ENCODE measurements at places on chromosomes 7 and 10.

DNA sequence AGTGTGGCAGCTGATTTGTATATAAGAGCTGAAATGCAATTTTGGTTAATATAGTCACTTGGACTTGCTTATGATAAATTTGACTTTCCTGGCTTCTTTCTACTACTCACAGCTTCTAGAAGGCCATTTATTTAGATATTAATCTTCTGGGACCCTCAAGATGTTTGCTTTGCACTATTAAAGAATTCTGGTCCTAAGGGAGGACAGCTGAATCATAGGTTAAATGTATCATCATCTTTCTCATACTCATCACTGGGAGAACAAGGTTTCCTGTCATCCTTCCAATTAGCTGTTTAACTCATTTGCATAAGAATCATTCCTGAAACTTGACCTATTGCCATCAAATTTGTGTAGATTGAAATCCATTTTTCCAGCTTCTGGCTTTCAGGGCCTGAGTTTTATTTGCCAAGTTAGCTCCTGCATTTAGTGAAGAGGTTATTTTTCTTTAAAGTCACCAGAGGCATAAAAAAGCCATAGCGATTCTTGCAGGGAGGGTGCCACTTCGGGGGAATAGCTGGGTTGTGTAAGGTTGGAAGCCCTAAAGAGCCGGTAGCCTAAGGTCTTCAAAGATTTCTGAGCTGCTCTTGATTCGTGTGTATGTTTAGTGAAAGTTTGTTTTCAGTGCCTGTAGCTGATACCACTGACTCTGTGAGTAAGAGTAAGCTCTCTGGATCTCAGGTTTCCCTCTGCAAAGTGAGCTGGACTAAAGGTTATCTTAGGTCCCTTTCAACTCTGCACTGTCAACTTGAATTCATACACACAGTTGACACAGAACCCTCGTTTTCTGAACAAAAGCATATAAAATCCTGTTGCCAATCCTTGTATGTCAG, 4.3 kb downstream of the MAP3K8 start:
- no peak for DNase-seq

DNA sequence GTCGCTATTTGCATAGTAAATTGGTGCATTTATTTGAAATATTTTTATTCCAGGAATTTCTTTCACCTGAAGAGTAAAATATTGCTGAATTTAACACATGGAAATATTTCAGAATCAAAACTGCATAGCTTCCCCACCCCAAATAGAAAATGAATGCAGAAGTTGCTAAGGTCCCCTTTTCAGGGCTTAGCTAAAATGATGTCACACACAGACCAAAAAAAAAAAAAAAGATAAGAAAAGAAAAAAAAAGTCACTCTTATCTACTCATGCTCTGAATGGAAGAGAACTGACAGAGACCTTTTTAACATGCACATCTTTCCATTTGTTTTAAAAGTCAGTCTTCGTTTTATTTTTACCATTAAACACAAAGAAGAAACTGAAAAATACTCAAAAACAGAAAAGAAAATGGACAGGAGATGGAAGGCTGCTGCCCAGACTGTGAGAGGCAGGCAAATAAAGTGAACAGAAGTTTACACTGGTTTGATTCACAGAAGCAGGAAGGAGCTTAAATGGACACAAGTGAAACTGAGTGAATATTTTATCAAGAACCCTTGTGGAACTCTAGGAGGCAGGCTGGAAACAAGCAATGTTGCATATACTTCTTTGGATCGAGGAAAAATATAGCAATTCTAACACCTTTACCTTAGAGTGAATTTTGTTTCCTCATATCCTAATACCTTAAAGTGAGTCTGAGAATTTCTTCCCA, 32.0 kb downstream of the PSMC2 start:
- DNase-seq, result no peak

DNA sequence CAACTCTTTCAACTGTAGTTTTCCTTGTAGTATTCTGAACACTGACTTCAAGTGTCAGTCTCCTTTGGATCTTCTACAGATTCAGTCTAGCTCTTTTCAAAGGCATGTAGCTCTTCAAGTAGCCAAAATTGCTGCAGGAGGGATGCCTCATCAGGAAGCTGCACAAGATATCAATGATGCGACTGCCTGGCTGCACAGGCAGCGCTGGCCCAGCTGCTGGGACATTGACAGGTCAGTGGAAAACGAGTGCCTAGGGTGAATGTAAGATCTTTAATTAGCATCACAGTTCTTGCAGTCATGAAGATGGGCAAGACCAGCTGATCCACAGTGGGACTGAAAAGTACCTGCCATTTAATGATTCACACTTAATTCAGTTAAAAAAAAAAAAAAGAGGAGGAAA, 167.6 kb downstream of the ANK3 start:
- no peak for DNase-seq

- no peak for DNase-seq
Observed at GRCh38 chr7:141295367-141295895, 221.6 kb downstream of the TMEM178B start.

DNA sequence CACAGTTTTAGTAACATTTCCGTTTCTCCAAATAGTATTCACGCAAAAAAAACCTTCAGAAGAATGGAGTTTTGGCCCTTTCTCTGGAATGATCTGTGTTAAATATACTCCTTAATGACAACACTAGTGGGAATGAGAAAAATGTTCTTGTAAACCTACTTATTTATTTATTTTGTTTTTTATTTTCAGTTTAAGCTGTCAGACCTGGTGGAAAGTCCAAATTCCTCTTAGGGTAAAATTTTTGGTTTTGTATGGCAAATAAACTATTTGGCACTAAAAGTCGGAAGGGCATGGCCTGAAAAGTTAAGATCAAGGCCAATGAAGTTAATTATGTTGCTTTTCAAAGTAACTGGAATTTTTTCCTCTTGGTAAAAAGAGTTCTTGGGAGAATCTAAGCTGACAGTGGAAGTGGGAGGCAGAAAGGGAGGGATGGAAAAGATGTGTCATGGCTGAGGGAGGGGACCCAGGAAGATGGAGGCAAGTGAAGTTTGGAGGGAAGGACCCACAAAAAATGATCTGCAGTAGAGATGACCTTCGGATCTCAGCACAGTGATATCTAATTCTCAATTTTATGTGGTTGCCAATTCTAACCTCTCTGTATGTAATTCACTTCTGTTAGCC, 33.5 kb upstream of the VPS41 start:
- DNase-seq, result no peak

GRCh38 chr10:7672341-7673134, 5.8 kb upstream of the ITIH5 start:
- DNase-seq, result no peak

DNA sequence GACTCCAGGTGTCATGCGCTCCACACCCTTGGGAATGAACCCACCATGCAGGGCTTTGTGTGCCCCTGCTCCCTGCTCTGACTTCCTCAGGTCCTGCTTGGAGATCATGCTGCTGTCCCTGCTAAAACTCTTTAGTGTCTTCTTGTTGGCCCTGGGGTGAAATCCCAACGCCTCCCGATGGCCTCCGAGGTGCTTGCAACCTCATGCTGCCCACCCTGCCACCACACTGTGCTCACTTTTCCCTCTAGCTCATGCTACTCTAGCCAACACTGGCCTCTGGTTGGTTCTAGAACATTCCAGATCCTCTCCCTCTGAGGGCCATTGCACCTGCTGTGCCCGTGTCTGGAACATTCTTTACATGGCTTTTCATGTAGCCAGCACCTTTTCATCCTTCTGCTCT, 227.7 kb downstream of the ADAM12 start:
- no peak for DNase-seq

GRCh38 chr7:556291-556826, 36.7 kb upstream of the PDGFA start:
- DNase-seq, result no peak

DNA sequence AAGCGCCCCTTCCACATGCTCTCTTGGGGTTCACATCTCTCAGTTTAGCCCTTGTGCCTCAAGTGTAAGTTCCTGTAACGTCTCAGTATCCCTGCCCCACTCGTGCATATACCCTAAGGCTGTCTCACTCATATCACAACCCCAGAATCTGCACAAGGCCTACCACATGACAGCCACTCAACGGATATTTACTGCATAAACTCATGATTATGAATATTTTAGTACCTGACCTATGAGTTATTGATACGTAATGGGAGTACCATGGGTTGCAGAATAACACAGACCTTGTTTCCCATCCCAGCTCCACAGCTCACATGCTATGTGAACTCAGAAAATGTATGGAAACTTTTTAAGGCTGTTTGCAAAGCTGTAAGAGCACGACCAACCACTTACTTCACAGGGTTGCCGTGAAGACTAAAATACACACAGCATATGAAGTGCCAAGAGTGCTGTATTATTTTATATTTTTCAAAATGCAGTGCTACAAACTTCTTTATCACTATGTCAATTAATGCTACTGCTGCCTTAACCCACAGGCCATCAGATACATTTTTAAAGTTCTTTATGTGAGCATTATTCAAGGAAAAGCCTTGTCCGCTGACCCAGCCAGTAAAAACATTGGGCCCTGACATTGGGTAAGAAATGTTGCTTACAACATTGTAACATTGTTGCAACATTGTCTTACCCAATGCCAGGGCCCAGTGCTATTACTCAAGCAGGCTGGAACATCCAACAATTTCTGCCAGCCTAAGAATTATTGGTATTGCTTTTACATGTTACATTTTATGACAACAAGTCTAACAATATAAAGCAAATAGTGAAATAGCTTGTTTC, 97.2 kb downstream of the JAZF1 start:
- DNase-seq, result no peak
